HS-27A (cell line): ENCODE measurements at places on chromosomes 11 and 22.

DNA sequence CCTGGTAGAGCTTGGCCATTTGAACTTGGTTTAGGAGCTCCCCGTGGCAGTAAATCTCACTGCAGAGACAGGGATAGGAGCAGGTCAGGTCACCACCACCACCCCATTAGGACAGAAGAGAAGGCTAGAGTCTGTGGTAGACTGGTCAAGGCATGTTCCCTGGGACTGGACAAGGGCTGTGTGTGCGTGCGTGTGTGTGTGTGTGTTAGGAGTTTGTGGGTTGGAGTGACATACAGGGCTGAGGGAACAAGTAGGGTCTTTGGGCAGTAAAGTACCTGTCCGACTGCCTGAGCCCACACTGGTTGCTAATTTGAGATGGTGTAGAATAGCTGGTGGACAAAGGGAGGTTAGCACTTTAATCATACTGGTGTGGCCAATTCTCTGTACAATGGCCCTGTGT, 16.1 kb downstream of the TREH start:
- DNase-seq = no peak

GRCh38 chr11:130452940-130453339, 4.5 kb downstream of the ADAMTS15 start:
- no peak for DNase-seq

DNA sequence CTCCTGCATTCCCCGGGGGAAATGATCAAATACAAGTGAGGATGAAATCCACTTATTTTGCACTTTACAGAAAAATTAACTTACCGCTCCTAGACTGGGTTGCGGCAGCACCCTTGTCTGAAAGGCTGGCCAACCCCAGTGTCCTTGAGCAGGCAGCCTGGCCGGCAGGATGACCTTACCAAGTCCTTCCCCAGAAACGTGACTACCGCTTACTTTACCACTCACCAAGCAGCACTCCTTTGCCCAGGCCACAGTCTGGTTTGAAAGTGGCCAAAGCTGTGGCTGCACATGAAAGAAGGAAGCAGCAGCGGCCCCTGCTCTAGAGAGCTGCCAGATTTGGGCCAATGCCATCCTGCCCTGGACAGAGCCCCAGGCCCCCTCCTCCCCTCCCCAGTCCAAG, 20.3 kb downstream of the MYH9 start:
- DNase-seq = no peak

DNA sequence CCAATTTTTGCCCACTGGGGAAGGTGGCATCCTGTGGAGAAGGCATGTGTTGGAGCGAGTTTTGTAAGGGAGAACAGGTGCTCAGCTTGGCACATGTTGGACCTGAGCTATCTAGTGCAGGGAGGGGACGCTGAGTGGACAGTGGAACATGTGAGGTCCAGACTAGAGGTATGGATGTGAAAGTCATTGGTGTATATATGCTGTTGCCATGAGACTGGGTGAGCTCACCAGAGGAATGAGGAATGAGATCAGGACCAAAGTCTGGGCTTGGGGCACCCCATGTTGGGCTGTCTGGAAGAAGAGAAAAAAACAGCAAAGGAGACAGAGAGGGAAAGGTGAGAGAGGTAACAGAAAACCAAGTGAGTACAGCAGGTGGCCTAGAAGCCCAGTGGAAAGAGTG, 12.3 kb upstream of the SYT7 start:
- DNase-seq = no peak

DNA sequence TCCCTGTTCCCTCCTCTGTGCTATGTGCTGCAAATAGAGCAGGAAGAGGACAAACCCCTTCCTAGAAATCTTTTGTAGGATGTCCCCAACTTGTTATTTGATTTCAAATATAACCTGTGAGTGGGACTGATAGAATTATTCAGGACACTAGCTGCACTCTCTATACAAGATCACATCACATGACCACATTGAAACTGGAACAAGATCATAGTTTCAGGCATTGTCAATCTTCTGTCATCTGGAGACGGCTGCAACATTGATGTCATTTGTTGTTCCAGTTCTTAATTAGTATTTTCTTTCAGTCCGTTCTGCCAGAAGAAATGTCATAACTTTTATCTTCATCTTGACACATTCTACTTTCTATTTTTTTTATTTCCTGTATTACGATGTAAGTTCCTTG, 89.3 kb downstream of the GRIA4 start:
- no peak for DNase-seq

GRCh38 chr11:134560566-134561330, 148.7 kb upstream of the B3GAT1 start:
- no peak for DNase-seq

GRCh38 chr11:61152816-61153592, 8.2 kb downstream of the VPS37C start:
- DNase-seq = peak; percentile 75

GRCh38 chr11:90309693-90310092, 86.8 kb upstream of the CHORDC1 start:
- DNase-seq = no peak

DNA sequence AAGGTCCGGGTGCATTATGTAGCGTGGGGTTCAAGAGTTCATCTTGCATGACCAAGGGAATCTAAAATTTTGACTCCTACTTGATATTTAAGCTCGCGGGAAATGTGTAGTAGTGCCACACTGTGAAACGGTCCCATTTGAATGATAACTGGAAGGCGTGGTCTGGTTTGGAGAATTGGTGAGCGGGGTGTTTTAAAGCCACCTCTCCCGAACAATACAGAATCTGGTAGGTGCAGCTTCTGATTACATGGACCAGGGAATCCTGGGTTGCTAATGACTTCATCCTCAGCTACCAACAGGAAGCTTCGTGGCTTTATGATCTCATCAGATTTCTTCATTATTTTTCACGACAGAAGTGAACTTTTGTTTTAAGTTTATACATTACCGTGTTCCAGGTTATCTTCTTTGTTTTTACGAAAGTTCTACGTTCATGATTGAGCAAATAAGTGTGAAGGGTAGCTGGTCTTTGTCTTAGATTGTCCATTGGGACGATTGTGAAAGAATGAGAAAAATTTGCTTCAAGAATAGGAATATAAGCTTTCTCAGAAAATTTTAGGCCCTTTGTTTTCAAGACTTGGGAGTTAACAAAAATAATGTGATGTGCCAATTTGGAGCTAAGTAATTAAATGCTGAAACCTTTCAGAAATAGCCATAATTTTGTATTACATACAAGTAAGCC, 1.7 kb downstream of the QSER1 start:
- peak; percentile 64 for DNase-seq
